Articular chondrocyte of knee joint (primary cell): ENCODE measurements at places on chromosomes 7 and 10. TPM values are rescaled to one million over a fixed set of nuclear protein-coding genes. Genes with fewer than 3 reads are reported as not detected.

The SYCE1 gene
- total RNA-seq: not detected in 2 replicates

The AFAP1L2 gene
- 0.13 and 0.32 TPM in 2 replicates for total RNA-seq

The SFTPD gene
- total RNA-seq: 0.32 and 0.39 TPM in 2 replicates

The CYP17A1 gene
- total RNA-seq: not detected in 2 replicates

The ABCA13 gene
- 0.13 and 0.43 TPM in 2 replicates for total RNA-seq

The CTAGE4 gene
- total RNA-seq: 1.0 and 2.7 TPM in 2 replicates

The MKI67 gene
- total RNA-seq: 17.0 and 22.9 TPM in 2 replicates

The PROSER2 gene
- 8.1 and 8.4 TPM in 2 replicates for total RNA-seq

The NRAP gene
- total RNA-seq: 0.13 and 0.22 TPM in 2 replicates

The EIF4H gene
- 269 and 293 TPM in 2 replicates for total RNA-seq

The CPXM2 gene
- 52.1 and 71.0 TPM in 2 replicates for total RNA-seq

The RASA4B gene
- total RNA-seq: 0.76 and 2.4 TPM in 2 replicates

The TMEM273 gene
- total RNA-seq: not detected in 2 replicates

The ANK3 gene
- total RNA-seq: 9.5 and 11.1 TPM in 2 replicates

The SPDYE9 gene
- under 0.01 TPM in 1 of 2 replicates, not detected in the other for total RNA-seq

The VSIR gene
- total RNA-seq: 87.6 and 150 TPM in 2 replicates

The DNAJC30 gene
- total RNA-seq: 3.8 and 4.4 TPM in 2 replicates

The OR2A12 gene
- total RNA-seq: under 0.01 TPM in 1 of 2 replicates, not detected in the other

The ASAH2 gene
- total RNA-seq: 0.78 and 0.97 TPM in 2 replicates

The UTF1 gene
- not detected in 2 replicates for total RNA-seq

The ARHGEF35 gene
- total RNA-seq: 5.3 and 7.1 TPM in 2 replicates
